ENCODE measurements at places on chromosomes 11 and 22.
A peak's percentile ranks its signal among the peaks of the same experiment; 100 is the strongest.

- H3K4me1 ChIP-seq = no peaks in the 10 kb centered on the region
- H3K4me3 ChIP-seq = no peak overlapping the region
- no peak overlapping the region for H3K27ac ChIP-seq
- no peak for DNase-seq
- H3K36me3 ChIP-seq = no peaks in the 10 kb centered on the region
- H3K27me3 ChIP-seq = no peaks in the 10 kb centered on the region
Observed at GRCh38 chr11:132168344-132168981, 798.0 kb downstream of the NTM start.

DNA sequence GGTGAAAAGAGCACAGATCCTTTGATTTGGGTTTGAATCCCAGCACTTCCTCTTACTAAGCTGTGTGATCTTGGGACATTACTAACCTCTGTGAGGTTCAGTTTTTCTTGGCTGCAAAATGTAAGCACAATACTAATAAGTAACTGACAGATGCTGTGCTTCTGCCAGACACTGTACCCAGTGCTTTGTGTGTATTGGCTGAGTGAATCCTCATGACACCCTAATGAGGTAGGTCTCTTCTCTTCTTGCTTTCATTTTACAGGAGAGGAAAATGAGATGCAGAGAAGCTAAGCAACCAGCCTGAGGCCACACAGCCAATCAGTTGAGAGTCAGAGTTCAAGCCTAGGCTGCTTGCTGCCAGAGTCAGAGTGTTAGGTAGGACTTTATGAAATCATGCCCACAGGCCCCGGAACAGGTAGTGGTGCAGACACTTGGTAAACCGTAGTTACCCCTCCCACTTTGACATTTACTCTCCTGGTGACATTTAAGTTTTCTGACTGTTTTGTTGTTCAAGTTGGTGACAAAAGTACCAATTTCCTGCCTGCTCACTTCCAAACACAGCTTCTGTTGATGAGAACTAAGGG lies 21.2 kb downstream of the PTPRJ start:
- no peaks in the 10 kb centered on the region for H3K27me3 ChIP-seq
- H3K36me3 ChIP-seq = no peaks in the 10 kb centered on the region
- H3K27ac ChIP-seq = peak overlapping the region; percentile 60
- H3K4me3 ChIP-seq = no peak overlapping the region
- DNase-seq = no peak
- peaks cover 31% of the 10 kb centered on the region for H3K4me1 ChIP-seq

DNA sequence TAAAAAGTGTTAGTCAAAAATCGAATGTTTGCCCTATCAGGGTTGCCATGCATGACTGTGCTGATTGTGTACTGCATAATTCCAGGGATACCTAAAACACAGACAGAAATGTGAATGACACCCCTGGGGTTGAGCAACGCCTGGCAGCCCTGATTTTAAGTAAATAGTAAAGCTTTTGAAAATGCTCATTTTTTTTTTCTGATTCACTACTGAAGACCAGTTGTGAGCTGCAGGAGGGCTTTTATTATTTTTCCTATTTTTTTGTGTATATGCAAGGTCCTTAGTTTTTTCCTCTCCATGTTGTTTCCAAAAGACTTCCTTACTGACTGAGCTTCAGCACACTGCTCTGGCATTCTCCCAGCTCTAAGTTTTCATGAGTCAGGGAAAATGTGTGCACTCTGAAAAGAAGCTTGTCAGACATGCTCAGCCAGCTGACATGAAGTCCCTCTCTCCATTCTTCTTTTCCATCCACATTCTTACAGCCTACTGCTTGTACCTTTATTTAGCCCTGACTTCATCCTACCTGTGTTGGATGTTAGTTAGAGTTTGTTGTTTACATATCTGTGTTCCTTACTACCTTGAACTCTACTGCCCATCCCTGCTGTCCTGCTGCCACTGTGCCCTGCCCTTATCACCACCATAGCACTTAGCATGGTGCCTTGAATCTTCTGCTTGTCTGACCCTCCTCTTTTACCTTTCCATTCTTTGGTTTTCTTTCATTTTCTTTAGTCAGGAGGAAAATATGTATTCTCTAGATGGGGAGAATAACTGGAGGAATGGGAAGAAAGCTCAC lies 79.5 kb downstream of the HORMAD2 start:
- no peak overlapping the region for H3K27ac ChIP-seq
- no peaks in the 10 kb centered on the region for H3K36me3 ChIP-seq
- peak; percentile 36 for DNase-seq

- H3K27ac ChIP-seq = no peak overlapping the region
- H3K4me1 ChIP-seq = no peaks in the 10 kb centered on the region
- no peak overlapping the region for H3K4me3 ChIP-seq
- H3K36me3 ChIP-seq = no peaks in the 10 kb centered on the region
- no peaks in the 10 kb centered on the region for H3K27me3 ChIP-seq
Observed at GRCh38 chr11:10067629-10068300, 226.3 kb downstream of the SBF2 start.

GRCh38 chr11:46942172-46942571 lies 5.6 kb downstream of the CSTPP1 start:
- H3K4me3 ChIP-seq = no peak overlapping the region
- H3K36me3 ChIP-seq = no peaks in the 10 kb centered on the region
- no peak overlapping the region for H3K27ac ChIP-seq
- H3K4me1 ChIP-seq = peaks cover 3% of the 10 kb centered on the region
- H3K27me3 ChIP-seq = no peaks in the 10 kb centered on the region
- no peak for DNase-seq

DNA sequence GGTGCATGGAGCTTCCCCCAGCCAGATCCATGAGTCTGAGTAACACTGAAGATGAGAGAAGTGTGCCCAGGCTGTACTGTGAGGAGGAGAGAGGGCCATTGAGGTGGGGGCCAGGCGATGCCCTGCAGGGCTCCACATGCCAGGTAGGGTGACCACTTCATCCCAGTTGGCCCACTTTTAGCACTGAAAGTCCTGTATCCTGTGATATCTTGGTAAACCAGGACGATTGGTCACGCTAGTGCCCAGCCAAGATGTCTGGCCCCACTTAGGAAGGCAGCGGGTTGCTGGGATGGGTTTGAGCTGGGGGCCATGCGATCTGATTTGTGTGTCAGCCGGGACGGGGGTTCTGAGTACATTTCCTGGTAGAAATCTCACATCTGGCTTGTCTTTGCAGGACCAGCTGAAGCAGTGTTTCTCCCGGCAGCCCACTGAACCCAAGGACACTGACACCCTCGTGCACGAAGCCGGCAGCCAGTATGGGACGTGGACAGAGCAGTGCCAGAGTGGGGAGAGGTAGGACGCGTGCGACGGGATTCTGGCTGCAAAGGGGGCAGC lies 29.2 kb upstream of the CRYBB3 start:
- H3K4me3 ChIP-seq = no peak overlapping the region
- peaks cover 8% of the 10 kb centered on the region for H3K4me1 ChIP-seq
- H3K27me3 ChIP-seq = no peaks in the 10 kb centered on the region
- peak overlapping the region; percentile 49 for H3K27ac ChIP-seq
- H3K36me3 ChIP-seq = peaks cover 26% of the 10 kb centered on the region
- DNase-seq = no peak

DNA sequence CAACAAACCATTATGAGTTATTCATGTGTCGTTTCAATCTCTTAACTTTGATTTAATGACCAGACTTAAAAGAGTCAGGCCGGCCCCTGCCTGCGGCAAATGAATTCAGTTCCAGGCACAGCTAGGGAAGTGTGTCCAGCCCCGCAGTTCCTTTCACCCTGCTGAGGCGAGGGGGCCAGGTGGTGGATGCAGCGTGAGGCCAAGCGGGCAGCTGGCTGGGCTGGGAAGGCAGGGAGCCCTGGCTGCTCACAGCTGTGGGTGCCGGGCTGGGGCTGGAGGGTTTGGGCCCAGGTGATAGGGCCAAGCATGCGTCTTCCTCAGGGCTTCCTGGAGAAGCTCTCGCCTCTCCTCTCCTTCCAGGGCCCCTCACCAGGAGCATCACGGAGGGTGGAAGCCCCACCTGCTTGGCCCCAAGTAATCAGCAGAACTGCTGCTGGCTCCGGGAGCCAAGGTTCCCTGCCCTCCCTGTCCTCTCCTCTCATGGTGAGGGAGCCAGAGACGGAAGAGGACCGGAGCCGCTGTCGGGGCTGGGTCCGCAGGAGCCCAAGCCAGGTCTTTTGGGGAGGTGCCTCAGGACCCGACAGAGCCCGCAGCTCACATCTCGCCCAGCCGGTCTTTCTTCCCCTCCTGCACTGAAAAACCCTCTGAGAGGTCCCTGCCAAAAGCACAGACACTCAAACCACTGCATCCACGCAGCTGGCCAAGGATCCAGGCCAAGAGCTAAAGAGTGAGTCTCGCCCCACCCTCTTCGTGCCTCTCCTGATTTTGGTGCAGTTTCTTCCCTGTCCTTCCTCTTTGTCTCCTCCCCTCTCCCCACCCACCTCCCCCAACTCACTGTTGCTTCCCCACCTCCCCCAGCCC lies 97.0 kb downstream of the ST3GAL4 start:
- H3K36me3 ChIP-seq = no peaks in the 10 kb centered on the region
- H3K4me1 ChIP-seq = peaks cover 2% of the 10 kb centered on the region
- H3K4me3 ChIP-seq = no peak overlapping the region

GRCh38 chr11:110293389-110293788 lies 3.0 kb downstream of the RDX start:
- peaks cover 58% of the 10 kb centered on the region for H3K4me1 ChIP-seq
- H3K27me3 ChIP-seq = no peaks in the 10 kb centered on the region
- no peak overlapping the region for H3K4me3 ChIP-seq
- no peak overlapping the region for H3K27ac ChIP-seq

DNA sequence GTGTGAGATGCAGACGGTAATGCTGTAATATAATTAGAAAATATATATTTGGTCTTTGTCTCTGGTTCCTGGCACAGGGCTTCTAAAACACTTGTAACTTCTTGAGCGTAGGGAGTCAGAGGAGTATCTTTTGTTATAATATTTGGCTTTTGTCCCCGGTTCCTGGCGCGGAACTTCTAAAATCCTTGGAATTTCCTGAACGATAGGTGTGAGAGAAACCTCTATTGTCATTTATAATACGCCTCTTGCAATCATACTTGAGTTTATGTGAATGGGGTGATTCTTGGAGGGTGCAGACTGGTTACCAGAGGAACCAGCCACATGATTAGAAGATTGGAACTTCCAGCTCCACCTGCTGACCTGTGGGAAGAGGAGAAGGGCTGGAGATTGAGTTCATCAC lies 54.1 kb upstream of the ZBED5 start:
- H3K27ac ChIP-seq = no peak overlapping the region
- no peaks in the 10 kb centered on the region for H3K36me3 ChIP-seq
- H3K27me3 ChIP-seq = no peaks in the 10 kb centered on the region
- DNase-seq = no peak

GRCh38 chr11:119755356-119756071 lies 26.5 kb upstream of the NECTIN1 start:
- no peak overlapping the region for H3K27ac ChIP-seq
- no peaks in the 10 kb centered on the region for H3K36me3 ChIP-seq
- H3K27me3 ChIP-seq = no peaks in the 10 kb centered on the region
- H3K4me3 ChIP-seq = no peak overlapping the region
- no peak for DNase-seq
- H3K4me1 ChIP-seq = no peaks in the 10 kb centered on the region

DNA sequence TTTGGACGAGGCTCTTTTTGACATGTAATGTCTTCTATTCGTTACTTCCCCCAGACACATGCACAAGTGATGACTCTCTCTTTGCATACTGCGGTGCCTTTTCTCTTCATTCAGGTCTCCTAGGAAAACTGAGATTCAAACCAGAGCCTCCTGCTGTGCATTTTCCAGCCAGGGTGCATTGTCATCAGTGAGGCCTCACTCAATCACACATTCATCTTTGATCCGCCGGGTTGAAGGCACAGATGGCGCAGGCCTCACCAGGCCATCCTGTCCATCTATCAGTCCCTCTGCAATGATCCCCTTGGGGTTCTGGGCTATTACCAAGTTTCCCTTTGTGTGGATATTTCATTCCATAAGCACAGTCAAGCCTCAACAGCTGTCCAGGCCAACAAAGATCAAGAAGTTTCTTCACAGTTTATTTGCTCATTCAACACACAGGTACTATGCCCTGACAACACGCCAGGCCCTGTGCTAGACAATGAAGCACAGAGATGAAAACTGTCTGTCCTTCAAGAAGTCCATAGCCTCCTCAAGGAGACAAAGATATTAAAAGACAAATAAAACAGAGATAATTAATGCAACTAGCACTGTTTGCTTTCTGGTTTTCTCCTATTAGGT lies 107.8 kb downstream of the LARGE1 start:
- DNase-seq = no peak
- peaks cover 16% of the 10 kb centered on the region for H3K4me1 ChIP-seq
- H3K27me3 ChIP-seq = no peaks in the 10 kb centered on the region
- H3K27ac ChIP-seq = no peak overlapping the region
- no peak overlapping the region for H3K4me3 ChIP-seq

DNA sequence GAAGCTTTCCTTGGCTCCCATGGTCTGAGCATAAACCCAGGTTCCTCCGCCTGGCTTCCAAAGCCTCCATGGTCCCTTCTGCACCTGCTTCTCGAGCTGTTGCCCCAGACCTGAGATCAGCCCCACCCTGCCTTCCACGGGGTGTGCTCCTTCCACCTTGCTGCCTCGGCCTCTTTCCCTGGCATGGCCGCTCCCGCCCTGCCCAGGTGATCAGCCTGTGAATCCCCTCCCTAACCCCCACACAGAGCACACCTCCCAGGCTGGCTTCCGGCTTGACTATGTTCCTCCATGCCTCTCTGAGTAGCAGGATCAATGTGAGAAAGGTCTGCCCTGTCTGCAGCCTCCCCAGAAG lies 2.7 kb upstream of the PPP6R3 start:
- no peak overlapping the region for H3K4me3 ChIP-seq
- H3K27me3 ChIP-seq = no peaks in the 10 kb centered on the region
- no peak for DNase-seq
- peaks cover 15% of the 10 kb centered on the region for H3K4me1 ChIP-seq

DNA sequence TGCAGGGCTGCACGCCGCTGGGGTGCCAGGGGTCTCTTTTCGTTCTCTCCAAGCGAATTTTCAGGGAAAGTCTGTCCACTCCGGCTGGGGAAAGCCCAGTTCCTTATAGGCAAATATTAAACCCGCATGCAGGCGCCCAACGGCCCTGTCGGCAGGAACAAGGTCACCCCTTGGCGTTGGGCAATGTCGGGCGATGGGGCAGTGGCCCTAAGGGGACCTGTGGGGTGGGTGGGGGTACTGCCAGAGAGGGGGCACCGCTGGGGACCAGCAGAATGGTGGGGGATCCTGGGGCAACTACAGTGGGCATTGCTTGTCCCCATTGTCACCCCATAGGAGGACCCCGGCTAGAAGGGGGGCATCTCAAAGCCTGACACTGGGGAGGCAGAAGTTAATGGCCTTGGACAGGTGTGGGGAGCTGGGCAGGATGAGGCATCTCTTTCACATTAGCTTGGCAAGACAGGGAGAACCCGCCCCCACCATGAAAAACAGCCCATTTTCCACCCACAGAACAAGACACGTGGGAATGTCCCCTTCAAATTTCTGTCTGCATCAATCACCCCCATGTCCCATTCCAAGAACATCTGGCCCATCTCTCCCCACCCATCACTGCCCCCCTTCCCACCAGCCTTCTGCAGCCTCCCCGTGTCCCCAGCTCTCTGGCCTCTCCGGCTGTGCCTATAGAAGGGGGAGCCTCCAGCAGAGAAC lies 5.5 kb upstream of the IGF2 start:
- H3K36me3 ChIP-seq = no peaks in the 10 kb centered on the region
- H3K27ac ChIP-seq = no peak overlapping the region
- H3K4me3 ChIP-seq = no peak overlapping the region
- H3K4me1 ChIP-seq = peaks cover 23% of the 10 kb centered on the region
- no peak for DNase-seq
